ENCODE measurements at places on chromosomes 1 and 21.

DNA sequence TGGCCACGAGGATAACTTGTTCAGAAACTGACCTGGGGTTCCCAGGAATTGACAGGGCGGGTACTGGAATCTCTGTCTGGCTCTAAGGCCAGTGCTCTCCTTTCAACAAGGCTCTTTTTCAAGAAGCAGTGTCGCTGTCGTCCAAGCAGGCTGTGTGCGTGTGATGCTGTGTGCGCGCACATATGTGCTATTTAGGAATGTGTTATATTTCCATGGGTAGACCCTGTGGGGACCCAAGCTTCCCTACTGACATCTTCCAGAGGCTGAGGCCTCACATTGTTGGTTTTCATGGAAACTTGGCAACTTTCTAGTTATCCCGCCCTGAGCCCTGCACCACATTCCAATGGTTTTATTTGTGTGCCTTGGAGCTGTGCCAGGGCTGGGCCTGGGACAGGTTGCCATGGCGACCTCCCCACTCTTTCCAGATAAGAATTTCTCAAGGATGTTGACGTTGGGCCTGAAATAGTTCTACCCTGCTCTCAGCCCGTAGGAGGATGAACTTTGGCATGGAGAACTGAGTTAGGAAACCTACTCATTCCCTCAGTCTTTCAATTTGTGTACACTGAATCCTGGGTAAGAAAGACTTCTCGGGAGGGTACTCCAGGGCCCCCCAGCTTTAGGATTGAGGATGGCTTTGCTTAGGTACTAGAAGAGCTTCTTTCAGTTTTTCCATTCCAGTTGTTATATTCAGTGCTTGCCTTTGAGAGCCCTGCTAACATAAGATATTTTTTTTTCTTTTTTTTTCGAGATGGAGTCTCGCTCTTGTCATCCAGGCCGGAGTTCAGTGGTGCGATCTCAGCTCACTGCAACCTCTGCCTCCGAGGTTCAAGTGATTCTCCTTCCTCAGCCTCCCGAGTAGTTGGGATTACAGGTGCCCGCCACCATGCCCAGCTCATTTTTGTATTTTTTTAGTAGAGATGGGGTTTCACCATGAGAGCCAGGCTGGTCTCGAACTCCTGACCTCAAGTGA lies 38.8 kb upstream of the SRSF10 start:
- peak; percentile 100 for DNase-seq

GRCh38 chr1:22472596-22472995 lies 20.9 kb downstream of the ZBTB40 start:
- no peak for DNase-seq

- DNase-seq: no peak
Measured at GRCh38 chr1:246404078-246404477, 103.0 kb downstream of the SMYD3 start.

DNA sequence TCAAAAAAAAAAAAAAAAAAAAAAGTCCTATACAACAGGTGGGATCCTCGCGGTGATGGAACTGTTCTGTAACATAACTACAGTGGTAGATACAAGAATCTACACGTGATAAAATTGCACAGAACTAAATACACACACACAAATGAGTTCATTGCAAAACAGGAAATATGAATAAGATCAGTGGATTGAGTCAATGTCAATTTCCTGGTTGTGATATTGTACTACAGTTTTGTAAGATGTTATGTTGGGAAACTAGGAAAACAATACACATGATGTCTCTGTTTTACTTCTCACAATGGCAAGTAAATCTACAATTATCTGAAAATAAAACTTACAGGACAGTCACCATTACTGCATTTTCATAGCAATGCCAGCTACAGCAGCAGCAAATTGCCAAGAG lies 59.8 kb downstream of the ITGB3BP start:
- no peak for DNase-seq

DNA sequence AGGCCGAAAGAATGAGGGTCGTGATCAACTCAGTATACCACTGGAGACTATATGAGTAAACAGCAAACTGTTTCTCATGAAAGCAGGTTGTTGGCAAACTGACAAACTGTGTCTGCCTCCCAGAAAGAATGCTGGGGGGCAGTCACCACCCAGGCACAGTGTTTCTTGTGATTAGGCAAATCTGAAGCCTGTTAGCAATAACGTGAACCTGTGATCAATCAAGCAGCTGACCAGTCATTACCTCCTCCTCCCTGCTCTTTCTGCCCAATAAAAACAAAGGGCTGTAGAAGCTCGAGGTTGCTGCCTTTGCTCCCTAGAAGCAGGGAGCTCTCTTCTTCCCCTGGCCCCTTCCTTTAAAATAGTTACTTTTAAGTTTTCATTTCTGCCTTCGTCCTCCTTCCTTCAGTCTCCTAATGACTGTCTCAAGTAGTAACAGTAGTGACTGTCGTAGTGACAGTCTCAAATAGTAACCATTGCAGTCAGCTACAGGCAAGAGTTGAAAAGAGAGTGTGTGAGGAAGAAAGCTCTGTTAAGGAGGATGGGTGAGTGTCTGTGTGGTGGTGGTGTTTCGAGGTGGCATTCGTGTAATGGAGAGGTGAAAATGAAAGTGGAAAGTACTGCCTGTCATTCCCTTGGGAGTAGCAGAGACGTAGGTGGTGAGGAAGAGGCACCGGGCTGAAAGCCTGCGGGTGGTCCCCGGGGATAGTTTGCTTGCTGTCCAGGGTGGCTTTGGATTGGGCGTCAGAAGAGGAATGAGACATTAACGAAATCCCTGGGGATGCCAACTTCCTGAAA lies 14.5 kb downstream of the HHAT start:
- no peak for DNase-seq

DNA sequence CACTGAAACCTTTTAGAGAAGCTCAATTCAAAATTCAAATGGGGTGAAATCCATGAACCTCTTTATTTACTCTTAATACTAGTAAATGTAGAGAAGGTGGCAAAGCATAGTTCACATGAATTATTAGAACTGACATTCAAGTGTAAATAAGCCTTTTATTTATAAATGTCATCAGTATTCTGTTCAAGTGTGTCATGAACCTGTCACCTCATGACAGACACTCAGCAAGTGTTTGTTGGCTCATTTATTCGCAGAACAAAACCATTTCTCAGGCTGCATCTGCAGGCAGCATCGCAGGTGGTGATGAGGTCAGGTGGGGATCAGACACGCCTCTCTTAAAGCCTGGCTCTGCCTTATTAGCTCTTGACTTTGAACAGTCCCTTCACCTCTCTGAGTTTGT lies 116.6 kb downstream of the SETD4 start:
- DNase-seq: no peak

- no peak for DNase-seq
Measured at GRCh38 chr1:226107471-226108460, 45.2 kb downstream of the H3-3A start.

DNA sequence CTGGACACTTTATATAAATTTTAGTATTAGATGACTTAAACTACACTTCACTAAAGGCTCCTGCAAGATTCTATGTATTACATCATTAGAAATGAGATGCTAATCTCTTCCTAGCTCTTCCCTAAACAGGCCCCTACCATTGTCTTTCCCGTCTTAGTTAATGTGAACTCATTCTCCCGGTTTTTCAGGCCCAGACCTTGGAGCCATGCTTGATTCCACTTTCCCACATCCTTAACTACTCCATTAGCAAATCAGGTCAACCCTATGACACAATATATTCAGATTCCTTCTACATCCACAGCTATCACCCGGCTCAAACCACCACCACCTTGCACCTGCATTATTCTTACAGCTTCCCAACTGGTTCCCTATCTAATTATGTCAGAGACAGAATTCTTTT lies 73.3 kb downstream of the NVL start:
- DNase-seq: no peak

DNA sequence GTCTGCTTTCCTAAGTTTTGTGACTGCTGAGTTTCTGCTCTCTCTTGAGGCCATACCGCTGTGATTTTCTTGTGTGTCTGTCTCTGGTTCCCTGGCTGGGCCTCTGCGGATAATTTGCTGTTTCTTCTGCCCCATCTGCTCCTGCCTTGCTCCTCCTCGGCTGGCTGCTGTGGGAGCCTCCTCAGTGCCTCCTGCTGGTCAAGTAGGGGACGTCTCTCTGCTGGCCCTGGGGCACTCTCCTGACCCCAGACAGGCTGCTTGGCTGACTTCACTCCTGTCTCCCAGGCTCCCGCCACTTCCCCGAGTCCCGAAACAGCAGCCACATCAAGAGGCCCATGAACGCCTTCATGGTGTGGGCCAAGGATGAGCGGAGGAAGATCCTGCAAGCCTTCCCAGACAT lies 28.5 kb downstream of the ETNK2 start:
- no peak for DNase-seq

GRCh38 chr1:36248250-36248894 lies 24.1 kb downstream of the THRAP3 start:
- peak; percentile 89 for DNase-seq

DNA sequence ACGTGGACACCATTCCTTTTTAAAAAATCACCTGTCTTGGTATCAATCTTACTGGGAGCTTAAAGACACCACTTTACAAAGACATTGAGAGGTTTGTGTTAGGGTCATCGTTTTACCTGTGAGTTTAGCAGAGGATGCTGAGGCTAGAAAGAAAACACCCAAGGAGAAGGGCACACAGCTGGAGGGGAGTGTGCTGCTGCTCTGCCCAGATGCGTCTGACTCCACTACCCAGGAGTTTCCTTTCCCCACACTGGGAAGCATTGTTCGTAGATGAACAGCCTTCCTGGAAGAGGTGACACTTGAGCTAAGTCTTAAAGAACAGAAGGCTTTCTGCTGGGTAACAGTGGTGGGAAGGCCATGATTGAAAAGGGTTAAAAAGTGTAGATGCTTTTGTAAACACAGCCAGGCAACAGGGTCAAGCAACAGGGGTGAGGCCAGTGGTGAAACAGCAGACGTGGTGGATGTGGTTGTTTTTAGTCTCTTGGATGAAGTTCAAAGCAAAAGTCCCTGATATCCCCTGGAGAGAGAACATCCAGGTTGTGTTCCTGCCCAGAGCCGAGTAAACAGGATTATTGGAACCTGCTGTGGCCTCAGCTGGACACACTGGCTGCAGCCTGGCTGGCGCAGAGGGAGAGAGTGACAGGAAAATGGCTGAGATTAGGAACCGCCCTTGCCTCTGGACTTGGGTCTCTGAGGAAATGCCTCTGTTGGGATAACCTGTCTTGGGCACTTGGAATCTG lies 198.6 kb upstream of the JUN start:
- DNase-seq: peak; percentile 60

DNA sequence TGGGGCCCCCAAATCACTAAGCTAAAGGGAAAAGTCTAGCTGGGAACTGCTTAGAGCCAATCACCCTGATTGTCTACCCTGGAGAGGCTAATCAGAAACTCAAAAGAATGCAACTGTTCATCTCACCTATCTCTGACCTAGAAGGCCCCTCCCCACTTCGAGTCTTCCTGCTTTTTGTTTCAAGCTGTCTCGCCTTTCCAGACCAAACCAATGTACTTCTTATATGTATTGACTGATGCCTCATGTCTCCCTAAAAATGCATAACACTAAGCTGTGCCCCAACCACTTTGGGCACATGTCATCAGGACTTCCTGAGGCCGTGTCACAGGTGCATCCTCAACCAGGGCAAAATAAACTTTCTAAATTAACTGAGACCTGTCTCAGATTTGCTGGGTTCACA lies 209.5 kb downstream of the APP start:
- no peak for DNase-seq
